ENCODE measurements at places on chromosomes 11 and 22. TPM values are rescaled to one million over a fixed set of nuclear protein-coding genes. Genes with fewer than 3 reads are reported as not detected.

ZNF280B gene
- total RNA-seq: 9.4 TPM

PARVA gene
- total RNA-seq: 27.3 TPM

LRRC32 gene
- 1.3 TPM for total RNA-seq

RPS19BP1 gene
- 65.5 TPM for total RNA-seq

LGR4 gene
- total RNA-seq: 73.7 TPM

All from endodermal cell (in vitro differentiated cells).